ENCODE measurements at places on chromosomes 5 and 9. TPM values are rescaled to one million over a fixed set of nuclear protein-coding genes. Genes with fewer than 3 reads are reported as not detected.

GRCh38 chr5:103422756-103423155 is 139.8 kb downstream of the NUDT12 start:
- H3K4me3 ChIP-seq = no peak overlapping the region
- no peaks in the 10 kb centered on the region for H3K4me1 ChIP-seq
- no peak overlapping the region for H3K27ac ChIP-seq
- no peak for DNase-seq
- no peaks in the 10 kb centered on the region for H3K36me3 ChIP-seq
- H3K27me3 ChIP-seq = peaks cover 22% of the 10 kb centered on the region

DNA sequence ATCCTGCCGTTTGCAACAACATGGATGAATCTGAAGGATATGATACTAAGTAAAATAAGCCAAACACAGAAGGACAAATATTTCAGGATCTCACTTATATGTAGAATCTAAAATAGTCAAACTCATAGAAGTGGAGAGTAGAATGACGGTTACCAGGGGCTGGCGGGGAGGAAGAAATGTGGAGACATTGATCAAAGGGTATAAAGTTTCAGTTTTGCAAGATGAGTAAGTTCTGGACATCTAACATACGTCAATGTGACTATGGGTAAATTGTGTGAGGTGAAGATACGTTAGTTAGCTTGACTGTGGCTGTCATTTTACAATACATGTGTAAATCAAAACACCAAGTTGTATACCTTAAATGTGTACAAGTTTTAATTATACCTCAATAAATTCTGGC is 200.3 kb downstream of the SNX18 start:
- H3K4me3 ChIP-seq = peak overlapping the region; percentile 45
- no peaks in the 10 kb centered on the region for H3K27me3 ChIP-seq
- peaks cover 21% of the 10 kb centered on the region for H3K36me3 ChIP-seq
- DNase-seq = peak; percentile 28
- H3K27ac ChIP-seq = peak overlapping the region; percentile 84
- H3K4me1 ChIP-seq = peaks cover 48% of the 10 kb centered on the region

- DNase-seq = peak; percentile 45
- no peak overlapping the region for H3K27ac ChIP-seq
- no peaks in the 10 kb centered on the region for H3K36me3 ChIP-seq
- peak overlapping the region; percentile 80 for H3K4me3 ChIP-seq
Observed at GRCh38 chr9:127612939-127613582, 984 bp downstream of the STXBP1 start.

GRCh38 chr9:126420643-126421564 is 94.3 kb downstream of the MVB12B start:
- H3K36me3 ChIP-seq = no peaks in the 10 kb centered on the region
- H3K27me3 ChIP-seq = peaks cover 29% of the 10 kb centered on the region
- H3K27ac ChIP-seq = no peak overlapping the region

SRA1 gene
- 48.2 TPM for total RNA-seq

- H3K4me3 ChIP-seq = no peak overlapping the region
- no peak for DNase-seq
- no peaks in the 10 kb centered on the region for H3K36me3 ChIP-seq
- no peak overlapping the region for H3K27ac ChIP-seq
- no peaks in the 10 kb centered on the region for H3K4me1 ChIP-seq
Observed at GRCh38 chr9:35042081-35042604, 30.3 kb downstream of the VCP start.

DNA sequence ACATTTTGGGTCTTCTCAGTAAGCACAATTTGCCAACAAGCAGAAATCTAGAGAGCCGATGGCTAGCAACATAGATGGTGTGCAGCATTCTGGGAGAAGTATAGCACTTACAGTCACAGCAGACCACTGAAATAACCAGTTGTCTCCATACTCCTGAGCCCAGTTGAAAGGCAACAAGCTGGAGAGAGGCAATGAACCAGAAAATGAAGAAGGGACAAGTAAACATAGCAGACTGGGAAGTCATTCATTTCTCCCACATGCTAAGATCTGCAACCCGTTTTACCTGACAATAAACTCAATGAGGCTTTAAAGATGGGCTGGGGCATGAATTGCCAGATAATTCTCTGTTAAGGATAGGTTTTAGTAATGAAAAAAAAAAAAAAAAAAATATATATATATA is 575.6 kb upstream of the GRAMD2B start:
- no peaks in the 10 kb centered on the region for H3K4me1 ChIP-seq
- H3K27ac ChIP-seq = no peak overlapping the region
- DNase-seq = no peak
- H3K36me3 ChIP-seq = no peaks in the 10 kb centered on the region
- H3K27me3 ChIP-seq = no peaks in the 10 kb centered on the region

- H3K27ac ChIP-seq = no peak overlapping the region
- H3K4me3 ChIP-seq = no peak overlapping the region
- H3K27me3 ChIP-seq = peaks cover 28% of the 10 kb centered on the region
- peaks cover 4% of the 10 kb centered on the region for H3K4me1 ChIP-seq
- H3K36me3 ChIP-seq = no peaks in the 10 kb centered on the region
Observed at GRCh38 chr9:129252937-129253802, 75.1 kb upstream of the IER5L start.

GRCh38 chr9:37107701-37108100 is 12.7 kb upstream of the ZCCHC7 start:
- H3K4me3 ChIP-seq = no peak overlapping the region
- H3K27me3 ChIP-seq = peaks cover 5% of the 10 kb centered on the region
- peaks cover 17% of the 10 kb centered on the region for H3K4me1 ChIP-seq
- no peak for DNase-seq

DNA sequence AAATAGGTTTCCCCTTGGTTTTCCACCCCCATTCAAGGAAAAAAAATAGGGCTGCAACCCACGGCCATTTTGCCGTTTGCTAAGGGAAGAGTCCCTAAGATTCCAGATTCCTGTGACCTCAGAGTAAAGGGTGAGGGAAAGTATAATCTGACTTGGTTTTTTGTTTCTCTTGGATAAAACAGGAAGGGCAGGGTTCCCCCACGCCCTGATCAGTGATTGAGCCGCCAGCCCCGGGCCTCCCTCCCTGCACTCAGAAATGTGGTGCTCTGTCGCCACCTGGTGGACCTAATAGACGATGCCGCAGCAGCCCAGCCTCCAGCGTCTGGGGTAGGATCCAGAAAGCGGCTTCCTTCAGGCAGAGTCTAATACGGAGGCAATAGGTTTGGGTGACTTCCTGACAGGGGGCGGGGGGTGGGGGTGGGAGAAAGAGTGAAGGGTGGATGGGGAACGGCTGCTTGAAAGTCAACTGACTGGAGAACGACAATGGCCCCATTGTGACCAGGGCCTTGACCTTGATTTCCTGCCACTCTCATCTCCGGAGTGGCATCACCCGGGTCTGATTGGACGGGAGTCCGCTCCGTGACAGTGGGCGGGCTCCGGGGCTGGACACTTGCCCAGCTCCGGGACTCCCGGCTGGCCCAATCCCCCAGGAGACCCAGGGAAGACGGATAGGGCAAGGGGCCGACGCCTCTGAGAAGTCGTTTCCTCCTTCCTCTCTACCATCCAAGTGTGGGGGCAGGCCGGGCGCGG is 17.8 kb upstream of the CYSTM1 start:
- H3K4me1 ChIP-seq = no peaks in the 10 kb centered on the region
- peaks cover 4% of the 10 kb centered on the region for H3K27me3 ChIP-seq
- DNase-seq = peak; percentile 77
- H3K4me3 ChIP-seq = peak overlapping the region; percentile 33

DNA sequence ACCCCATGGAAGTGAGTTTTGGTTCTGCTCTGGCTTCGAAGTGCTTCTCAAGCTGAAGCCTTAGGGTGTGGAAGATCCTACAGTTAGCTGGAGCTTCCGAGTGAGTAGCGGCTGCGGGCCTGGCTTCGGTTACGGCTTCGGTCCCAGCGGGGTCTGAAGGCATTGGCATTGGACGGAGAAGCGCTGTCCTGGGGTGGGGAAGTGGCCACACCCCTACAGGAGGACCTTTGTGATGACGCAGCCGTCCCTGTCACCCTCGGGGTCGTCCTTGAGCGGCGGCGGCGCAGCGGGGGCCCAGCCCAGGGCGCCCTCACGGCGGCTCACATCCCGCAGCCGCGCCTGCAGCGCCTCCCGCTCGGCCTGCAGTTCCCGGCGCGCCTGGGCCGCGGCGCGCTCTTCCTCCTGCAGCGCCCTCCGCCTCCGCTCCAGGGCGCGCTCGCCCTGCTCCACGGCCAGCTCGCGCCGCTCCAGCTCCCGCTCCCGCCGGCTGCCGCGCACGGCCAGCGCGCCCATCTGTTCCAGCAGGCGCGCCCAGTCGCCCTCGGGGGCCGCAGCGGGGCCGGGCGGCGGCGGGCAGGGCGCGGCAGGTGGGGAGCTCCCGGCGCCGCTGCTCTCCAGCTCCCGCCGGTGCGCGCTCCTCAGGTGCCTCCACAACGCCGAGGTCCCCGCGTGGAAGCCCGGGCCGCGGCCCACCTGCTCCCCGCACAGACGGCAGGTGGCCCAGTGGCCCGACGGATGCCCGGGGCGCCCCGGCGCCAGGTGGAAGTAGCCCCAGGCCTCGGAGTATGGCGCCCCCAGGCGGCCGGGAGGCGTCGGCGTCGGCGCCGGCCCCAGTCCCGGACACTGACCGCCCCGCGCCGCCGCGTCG is 9.9 kb downstream of the ZBED3 start:
- H3K4me1 ChIP-seq = peaks cover 5% of the 10 kb centered on the region
- peak overlapping the region; percentile 59 for H3K4me3 ChIP-seq
- peak; percentile 47 for DNase-seq

- no peak for DNase-seq
- H3K4me3 ChIP-seq = no peak overlapping the region
- H3K27ac ChIP-seq = no peak overlapping the region
- H3K36me3 ChIP-seq = no peaks in the 10 kb centered on the region
Observed at GRCh38 chr5:55895346-55895745, 44.2 kb downstream of the IL31RA start.

Data from activated T-helper 2 cell treated with anti-CD3 and anti-CD28 coated beads, Interferon-gamma antibody, Interleukin-2, Interleukin-4, amounts not matched to agents 10 μg/mL and 5 μg/mL and 100 μg/mL, durations not matched to agents 14 hours and 24 hours and 36 hours (primary cell).